ENCODE measurements at places on chromosomes 7 and 10. TPM values are rescaled to one million over a fixed set of nuclear protein-coding genes. Genes with fewer than 3 reads are reported as not detected.

Gene GIMAP2
- total RNA-seq = 3.1 TPM

DNA sequence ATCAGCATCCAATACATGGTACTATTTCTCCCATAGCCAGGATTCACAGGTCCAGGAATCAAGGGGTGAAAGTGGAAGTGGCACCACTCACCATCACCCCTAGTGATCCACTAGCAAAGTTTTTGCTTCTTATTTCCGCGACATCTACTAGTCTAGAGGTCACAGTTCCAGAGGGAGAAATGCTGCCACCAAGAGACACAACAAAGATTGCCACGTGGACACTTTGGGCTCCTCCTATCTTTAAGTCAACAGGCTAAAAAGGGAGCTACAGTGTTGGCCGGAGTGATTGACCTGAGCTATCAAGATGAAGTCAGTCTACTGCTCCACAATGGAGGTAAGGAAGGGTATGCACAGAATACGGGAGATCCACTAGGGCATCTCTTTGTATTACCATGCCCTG lies 178.2 kb downstream of the AKR1D1 start:
- DNase-seq = no peak

Gene MMD2
- not detected for total RNA-seq

DNA sequence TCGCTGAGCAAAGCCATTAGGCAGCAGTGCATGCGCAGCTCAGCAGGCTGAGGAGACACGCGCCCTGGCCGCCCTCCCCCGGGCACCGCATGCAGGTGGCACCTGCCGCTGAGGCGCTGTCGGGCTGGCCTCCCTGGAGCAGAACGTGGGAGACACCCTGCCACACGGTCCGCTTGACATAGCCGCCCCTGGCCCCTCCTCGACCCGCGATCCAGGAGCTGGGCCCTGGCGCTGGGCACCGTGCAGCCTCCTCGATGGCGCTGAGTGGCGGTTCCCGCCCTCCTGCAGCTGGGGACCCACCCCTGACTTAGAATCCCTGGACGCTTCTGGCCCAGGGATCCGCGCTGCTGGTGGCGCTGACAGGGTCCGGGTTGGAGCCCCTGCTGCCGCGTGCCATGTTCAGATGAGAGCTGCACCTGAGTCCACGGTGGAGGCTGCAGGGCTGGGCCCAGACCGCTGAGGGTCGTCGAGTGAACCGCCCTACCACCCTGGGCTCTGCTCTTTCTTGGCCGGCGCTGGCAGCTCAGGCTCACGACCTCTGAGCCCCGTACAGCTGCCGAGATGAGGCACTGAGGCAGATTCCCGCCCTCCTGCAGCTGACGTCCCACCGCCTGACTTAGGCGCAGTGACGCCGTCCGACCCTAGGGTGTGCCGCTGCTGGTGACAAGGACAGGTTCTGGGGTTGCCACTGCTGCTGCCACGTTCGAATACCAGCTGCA lies 116.8 kb downstream of the OR13A1 start:
- DNase-seq = no peak

Gene DNAJC1
- 23.1 TPM for total RNA-seq

DNA sequence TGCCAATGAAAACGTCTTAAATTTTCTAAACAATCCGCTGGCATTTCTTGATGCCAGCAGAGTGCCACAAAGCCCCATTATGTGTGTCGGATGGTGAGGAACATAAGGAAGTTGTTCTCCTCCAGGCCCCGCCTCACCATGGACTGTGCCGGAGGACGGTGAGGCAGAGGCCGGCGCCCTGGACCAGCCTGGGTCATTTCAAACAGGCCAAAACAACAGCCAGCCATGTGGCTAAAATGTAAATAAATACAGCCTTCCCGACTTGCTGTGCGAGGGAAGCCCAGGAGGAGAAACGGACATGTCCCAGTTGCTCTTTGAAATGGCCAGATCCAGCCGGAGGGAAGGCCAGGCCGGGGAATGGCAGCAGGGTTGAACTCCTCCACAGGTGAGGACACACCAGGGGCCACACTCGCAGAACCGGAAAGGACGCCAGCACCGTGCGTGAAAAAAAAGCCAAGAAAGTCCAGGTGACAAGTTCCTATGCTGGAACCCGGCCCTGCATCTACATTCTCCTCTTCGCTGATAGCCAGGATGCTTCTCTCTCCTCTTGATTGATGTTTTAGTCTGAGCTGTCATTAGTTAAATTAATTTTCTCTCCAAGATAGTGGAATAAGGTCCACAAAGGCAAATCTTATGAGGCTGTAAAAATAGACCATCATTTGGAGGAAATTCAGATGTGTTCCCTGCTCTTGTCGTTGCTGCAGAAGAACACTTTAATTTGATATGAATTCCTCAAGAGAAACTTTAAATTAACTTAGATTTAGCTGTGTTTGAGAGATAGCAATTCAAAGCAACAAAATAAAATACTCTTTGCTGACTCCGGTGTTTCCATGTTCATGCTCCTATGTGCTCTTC lies 64.6 kb downstream of the EBF3 start:
- DNase-seq = no peak

DNA sequence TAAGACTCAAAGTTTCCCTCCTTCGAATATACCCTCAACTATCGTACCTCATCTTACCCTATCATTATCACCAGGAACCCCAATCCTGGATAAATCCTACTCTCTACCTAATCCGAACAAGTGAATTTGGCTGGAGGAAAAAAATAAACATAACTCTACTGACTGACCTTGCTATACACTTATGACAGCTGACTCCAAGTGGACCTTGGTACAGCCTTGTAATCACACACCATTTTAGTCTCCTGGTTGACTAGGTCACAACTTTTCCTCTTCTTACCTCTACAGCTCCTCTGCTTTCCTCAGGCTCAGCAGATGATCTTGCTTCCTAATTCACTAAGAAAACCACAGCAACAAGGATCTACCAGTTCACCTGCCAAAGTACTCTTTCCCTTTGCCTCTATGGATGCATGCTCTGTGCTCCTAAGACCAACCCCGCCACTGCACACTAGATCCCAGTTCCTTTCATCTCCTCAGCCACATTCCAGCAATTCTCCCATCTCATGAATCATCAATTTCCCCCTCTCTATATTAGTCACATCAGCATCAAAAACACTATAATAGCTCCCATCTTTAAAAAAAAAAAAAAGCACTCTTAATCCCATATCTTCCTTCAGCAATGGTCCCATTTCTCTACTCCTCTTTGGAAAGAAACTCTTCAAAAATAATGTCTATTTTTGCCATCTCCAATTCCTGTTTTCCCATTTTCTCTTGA lies 35.5 kb downstream of the COA1 start:
- no peak for DNase-seq

DNA sequence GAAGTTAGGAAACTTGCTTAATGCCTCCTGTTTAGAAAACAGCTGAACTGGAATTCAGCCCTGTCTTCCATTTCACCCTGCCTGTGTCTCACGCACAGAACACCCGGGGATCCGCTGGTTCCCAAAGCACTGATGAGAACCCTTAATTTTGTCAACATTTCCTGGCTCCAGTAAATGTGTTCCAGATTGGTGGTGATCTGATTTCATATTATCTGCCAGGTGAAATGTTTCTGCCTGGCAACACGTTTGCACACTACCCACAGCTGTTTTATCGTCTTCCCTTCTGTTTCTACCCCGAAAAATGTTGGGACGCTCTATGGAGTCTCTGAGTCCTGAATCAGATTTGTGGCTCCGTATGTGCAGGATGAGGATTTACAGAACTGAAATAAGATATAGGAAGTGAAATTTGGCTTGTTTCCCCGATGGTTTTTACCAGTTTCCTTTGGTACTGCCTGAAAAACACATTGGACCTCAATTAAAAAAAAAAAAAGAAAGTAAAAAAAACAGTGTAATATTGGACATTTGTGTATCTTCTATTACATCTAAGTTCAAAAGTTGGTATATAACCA lies 29.0 kb downstream of the MRC1 start:
- DNase-seq = no peak

DNA sequence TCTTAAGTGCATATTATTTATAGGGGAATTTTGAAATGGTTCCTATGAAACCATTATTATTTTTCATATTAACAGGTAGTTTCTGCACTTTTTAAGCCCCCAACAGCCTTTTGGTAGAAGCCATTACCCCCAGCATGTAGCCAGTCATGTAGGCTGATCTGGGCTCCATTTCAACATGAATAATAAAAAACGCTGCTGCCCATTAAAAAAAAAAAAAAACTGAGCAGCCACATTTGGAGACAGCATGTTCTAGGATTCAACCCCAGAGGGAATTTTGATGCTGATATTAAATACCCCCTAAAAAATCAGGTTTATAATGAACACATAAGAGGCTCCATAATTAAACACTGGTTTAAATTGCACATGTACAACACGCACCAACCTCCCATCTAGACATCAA lies 181.3 kb downstream of the RTKN2 start:
- no peak for DNase-seq

- DNase-seq = no peak
Measured at GRCh38 chr10:79246606-79247275, 100.5 kb upstream of the PPIF start.

Gene PRTFDC1
- 20.8 TPM for total RNA-seq

Gene GBX1
- total RNA-seq = not detected

DNA sequence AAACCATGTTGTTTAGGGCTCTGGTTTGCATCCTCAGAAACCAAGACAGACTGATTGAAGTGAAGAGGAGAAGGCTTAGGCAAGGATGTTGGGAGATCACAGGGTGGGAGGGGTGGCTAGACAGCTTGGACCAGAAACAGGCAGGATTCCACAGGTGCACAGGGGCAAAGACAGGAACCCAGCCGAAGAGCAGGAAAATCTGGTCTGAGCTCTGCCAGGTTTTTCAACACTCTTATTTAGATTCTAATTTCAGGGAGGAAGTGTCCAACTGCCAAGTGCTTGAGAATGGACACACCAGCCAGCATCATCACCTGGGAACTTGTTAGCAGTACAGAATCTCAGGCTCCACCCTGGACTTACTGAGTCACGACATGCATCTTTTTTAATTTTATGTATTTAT lies 93.8 kb downstream of the MARCHF5 start:
- no peak for DNase-seq

GRCh38 chr7:1843271-1843861 lies 173.3 kb downstream of the ELFN1 start:
- DNase-seq = no peak

GRCh38 chr10:102710609-102711008 lies 3.6 kb downstream of the ARL3 start:
- no peak for DNase-seq

Gene TFEC
- total RNA-seq = 0.06 TPM

Gene RBM48
- total RNA-seq = 13.8 TPM

Gene GPR141
- total RNA-seq = not detected

Gene DRGX
- not detected for total RNA-seq

DNA sequence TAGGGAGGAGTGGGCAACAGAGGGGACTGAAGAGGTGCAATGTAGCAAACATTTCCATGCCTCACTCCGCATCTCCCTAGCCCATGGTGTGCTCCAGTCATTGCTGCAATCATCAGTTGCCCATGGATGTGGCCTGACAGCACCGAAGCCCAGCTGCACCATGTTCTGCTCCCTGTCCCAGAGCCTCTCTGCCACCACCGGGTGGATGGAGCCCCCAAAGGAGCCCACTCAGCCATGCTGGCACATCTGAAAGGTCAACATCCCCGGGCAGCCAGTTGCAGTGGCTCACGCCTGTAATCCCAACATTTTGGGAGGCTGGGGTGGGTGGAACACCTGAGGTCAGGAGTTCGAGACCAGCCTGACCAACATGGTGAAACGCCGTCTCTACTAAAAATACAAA lies 336.4 kb upstream of the ZMIZ1 start:
- DNase-seq = no peak

Gene ASB10
- total RNA-seq = not detected

DNA sequence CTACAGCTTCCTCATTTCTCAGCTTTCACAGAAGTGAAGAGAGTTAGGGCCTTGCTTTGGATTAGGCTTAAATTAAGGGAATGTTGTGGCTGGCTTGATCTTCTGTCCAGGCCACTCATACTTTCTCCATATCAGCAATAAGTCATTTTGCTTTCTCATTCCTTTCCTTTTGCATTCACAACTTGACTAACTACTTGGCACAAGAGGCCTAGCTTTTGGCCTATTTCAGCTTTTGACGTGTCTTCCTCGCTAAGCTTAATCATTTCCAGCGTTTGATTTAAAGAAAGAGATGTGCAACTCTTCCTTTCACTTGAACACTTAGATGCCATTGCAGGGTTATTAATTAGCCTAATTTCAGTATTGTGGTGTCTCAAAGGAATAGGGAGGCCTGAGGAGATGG lies 712.0 kb downstream of the INHBA start:
- no peak for DNase-seq

DNA sequence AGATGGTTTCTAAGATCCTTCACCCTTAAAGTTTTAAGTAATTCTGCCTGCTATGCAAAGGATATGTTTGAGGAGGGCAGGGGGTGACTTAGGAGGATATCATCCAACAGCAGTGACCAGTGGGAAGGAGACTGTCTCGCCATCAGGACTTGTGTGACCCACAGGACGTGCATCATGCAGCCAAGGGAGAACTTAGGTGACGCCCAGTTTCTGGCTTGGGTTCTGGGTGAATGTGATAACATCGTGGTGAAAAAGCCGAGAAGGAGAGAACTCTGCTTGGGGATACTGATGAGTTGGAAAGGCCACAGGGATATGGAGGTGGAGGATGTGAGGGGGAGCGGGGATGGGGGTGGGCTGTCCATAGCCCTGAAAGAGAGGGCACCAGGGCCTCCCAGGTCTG lies 3.8 kb downstream of the WIPI2 start:
- DNase-seq = no peak

DNA sequence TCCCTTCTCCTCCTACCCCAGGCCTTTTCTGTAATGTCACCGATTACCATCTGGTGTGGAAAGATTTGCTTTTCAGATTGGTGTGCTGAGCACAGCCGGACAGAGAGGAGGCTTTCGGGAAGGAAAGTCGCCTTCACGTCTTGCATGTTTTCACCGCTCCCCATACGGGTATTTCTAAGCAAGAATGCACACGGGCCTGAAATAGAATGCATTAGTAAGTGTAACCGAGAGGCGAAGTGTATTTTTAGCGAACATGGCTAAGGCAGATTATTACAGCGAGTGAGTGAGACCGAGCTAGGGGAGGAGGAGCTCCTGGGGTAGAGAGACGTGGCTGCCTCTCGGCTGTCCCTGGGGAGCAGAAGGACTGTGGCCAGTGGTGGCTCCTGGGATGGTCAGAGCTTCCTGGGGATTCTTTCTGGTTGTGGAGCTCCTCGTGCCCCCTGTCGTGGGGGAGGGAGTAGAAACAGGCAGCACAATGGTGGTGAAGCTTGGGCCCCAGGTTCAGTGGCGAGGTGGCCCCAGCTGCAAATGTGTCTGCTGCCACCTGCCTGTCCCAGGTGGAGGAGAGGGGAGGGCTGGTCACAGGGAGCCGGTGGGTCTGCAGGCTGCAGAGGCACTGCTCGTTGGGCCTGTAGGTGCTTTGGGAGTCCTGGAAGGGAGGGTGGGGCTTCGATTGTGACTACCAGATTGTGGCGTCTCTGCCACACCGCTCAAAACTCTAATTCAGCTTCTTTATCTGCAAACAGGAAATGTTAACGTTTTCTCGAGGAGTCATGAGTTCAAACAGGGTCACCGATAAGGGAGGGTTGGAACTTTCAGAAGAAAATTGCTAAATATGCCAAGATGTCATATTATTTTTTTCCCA lies 135.8 kb downstream of the CAMK1D start:
- no peak for DNase-seq

GRCh38 chr7:142347091-142347490 lies 89.2 kb upstream of the PRSS58 start:
- DNase-seq = no peak

Gene SFRP5
- total RNA-seq = not detected

Measured in NCI-H460 (cell line).